ENCODE measurements at places on chromosomes 4 and X.

- DNase-seq: no peak
These were observed 308.1 kb upstream of the GATB start for GRCh38 chr4:152068866-152069265.

DNA sequence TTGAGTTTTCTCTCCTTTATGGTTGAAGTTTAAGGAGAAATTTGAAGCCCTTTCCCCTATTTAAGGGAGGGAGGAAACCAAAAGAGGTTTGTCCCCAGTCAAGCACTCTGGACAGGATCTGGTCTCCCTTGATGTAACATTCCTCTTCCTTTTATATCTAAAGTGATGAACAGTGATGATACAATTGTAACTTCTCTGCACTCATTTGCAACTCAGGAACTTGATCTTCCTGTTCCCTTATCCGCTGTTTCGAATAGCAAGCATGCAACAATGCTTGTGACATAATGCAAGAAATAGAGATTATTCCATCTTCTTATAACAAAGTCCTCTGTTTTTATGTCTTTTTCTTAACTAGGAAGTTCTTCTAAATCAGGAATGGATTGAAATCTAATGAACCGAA is 18.3 kb downstream of the ALPK1 start:
- DNase-seq: no peak

DNA sequence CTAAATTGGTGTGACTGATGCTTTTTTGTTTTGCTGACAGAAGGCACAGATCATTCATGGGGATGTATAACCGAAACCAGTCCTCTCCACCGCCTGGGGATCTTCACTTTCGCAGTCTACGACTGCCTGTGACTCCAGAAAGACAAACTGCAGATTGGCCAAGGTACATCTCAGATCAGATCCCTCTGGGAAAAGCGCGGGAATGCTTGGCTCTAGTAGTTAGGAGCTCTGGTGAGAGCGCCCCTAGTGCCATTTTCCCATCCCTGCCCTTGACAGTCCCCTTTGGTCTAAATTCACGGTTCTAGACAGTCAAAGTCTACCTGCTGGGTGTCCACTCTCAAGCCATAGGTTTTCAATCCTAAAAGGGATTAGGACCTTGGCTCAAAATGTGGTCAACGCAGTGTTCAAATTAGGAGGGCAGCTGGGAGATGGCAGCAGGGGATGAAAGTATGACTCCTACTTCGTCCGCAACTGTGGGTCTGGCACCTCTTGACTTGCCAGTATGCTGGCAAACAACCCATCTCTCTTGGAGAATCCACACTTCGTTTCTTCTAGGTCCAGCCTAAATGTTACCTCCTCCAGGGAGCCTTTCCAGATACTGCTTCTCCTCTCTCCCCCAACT is 6.9 kb upstream of the HAND2 start:
- peak; percentile 67 for DNase-seq

- DNase-seq: no peak
These were observed 11.2 kb downstream of the KLHL8 start for GRCh38 chr4:87209182-87209581.

- DNase-seq: no peak
These were observed 27.2 kb downstream of the FAAH2 start for GRCh38 chrX:57313583-57314215.

GRCh38 chr4:3666263-3666662 is 99.9 kb upstream of the ADRA2C start:
- no peak for DNase-seq
